ENCODE measurements at places on chromosomes 3 and 15. TPM values are rescaled to one million over a fixed set of nuclear protein-coding genes. Genes with fewer than 3 reads are reported as not detected.

Gene CACNA1D
- total RNA-seq: 14.0 TPM

Gene SLC49A4
- total RNA-seq: 32.1 TPM

Gene SPTBN5
- 0.16 TPM for total RNA-seq

Gene CRYBG3
- 5.9 TPM for total RNA-seq

Gene TM4SF18
- 5.6 TPM for total RNA-seq

Measured in occipital lobe (tissue), 3 donors.